ENCODE measurements at places on chromosomes 16 and 17.

DNA sequence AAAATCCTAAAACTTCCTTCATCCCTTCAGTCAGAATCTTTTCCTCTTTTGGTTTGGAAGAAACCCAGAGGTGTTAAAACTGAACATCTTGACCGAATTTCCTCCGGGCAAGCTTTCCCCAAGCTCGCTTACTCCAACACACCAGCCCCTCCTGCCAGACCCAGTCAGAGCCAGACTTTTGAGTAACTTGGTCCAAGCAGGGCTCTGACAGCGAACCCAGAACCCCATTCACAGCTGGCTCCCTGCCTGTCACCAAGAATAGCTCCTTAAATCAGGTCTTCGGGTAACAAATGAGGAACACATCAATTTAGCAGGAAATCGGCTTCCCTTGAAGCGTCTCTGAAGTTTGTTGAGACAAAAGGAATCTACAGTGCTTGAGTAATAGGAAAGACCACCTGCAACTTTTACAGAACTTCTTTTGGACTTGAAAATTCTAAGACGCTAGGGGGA lies 27.3 kb downstream of the GAS7 start:
- DNase-seq, result no peak

GRCh38 chr16:69918241-69918640 lies 32.9 kb upstream of the CLEC18A start:
- no peak for DNase-seq

- no peak for DNase-seq
Measured at GRCh38 chr16:66291833-66292232, 74.7 kb upstream of the CDH5 start.

DNA sequence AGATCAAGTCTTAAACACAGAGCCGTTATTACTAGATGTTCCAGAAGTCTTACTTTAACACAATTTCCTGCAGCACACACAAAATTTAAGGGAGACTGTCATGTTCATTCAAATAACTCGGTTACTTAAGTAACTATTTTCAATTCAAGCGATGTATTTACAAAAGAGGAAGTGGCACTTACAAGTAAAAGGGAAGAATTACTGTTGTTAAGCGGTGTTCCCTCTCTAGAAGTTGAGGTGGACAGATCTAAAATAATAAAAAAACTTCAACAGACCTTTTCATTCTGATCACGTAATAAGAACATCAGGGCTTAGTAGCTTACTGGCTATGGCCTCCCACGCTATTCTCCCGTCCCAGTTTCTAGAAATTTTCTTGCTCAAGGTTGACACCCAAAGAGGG lies 26.2 kb upstream of the TXNDC11 start:
- DNase-seq, result no peak

DNA sequence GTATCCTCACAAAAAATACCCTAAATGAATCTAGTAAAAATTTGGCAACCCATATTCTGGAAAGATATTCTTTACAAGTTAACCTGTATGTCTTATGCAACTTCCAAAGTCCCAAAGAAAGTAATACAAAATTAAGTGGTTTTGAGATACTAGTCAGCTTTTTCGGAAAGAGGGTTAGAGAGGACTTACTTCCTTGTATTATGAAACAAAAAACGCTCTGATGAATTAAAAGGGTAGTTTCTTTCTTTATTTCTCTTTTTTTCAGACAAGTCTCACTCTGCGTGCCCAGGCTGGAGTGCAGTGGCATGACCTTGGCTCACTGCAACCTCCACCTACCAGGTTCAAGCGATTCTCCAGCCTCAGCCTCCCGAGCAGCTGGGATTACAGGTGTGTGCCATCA lies 51.6 kb downstream of the KANSL1 start:
- DNase-seq, result no peak

DNA sequence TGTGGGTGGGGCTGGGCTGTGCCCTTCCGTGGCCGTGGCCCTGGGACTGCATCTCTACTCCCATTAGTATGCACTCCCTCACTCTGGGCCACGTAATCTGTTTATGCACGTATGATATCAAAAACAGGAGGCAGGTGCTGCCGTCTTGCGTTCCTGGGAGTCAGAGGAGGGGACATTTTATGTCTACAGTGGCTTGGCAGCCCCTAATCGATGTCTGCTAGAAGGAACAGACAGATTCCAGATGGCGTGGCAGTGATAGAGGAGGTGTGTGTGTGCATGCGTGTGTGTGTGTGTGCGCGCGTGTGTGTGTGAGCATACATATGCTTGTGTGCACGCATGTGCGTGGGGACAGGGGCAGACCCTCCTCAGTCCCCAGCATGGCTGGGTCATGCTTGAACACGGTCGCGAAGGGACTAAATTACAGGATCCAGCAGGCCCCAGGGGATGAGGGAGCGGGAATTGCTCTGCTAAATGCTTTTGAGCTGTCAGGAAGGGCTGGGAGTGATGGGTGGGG lies 44.7 kb downstream of the SREBF1 start:
- no peak for DNase-seq

DNA sequence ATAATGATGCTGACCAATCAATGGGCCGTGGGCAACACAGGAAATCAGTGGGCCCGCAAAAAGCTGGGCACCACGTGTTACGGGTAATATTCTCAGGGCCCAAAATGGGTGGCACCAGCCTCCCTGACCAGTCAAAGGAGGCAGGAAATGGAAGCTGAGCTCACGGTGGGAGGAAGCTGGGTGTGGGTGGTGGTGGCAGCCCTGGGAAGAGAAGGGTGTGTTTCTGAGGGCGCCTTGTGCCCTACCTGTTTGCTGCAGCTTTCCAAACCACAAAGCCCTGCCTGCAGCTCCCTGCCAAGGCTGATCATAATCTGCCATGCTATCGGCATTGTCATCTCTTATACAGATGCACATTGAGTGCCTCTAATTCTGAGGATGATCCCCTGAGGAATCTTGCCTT lies 457.9 kb downstream of the SLC39A11 start:
- no peak for DNase-seq

GRCh38 chr16:78298986-78299385 lies 199.5 kb downstream of the WWOX start:
- DNase-seq, result no peak

GRCh38 chr17:64081802-64082799 lies 47.8 kb downstream of the ERN1 start:
- peak; percentile 92 for DNase-seq

DNA sequence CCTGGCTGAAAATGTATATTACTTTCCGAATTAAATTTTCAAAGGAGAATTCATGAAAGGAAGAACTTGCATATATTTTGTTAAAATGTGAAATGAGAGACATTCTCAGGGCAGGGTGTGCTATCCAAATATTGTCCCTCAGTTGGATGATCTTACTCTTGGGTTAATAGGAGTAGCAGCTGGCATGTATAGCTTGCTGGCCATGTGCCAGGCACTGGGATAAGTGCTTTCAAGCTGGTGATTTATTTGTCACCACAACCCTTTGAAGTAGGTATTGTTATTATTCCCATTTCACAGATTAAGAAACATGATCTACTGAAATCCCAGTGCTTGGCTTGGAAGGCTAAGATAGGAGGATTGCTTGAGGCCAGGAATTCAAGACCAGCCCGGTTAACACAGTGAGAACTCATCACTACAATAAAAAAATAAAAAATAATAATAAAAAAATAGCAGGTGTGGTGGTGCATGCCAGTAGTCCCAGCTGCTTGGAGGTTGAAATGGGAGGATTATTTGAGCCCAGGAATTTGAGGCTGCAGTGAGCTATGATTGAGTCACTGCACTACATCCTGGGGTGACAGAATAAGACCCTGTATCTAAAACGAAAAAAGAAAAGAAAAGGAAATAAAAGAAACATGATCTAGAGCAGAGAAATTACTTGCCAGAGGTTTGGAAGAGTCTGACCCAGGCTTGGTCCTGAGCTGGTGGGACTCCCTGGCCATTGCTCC lies 11.6 kb upstream of the MPHOSPH6 start:
- no peak for DNase-seq

Data from cerebellar cortex (tissue), 1 donor.